Heart left ventricle (tissue), 16 donors: ENCODE measurements at places on chromosomes 2 and 18.
A peak's percentile ranks its signal among the peaks of the same experiment; 100 is the strongest.

GRCh38 chr18:57052173-57052572, 94.7 kb upstream of the BOD1L2 start:
- no peaks in the 10 kb centered on the region for H3K36me3 ChIP-seq
- H3K4me1 ChIP-seq: no peaks in the 10 kb centered on the region
- no peaks in the 10 kb centered on the region for H3K27me3 ChIP-seq
- no peak overlapping the region for H3K4me3 ChIP-seq

DNA sequence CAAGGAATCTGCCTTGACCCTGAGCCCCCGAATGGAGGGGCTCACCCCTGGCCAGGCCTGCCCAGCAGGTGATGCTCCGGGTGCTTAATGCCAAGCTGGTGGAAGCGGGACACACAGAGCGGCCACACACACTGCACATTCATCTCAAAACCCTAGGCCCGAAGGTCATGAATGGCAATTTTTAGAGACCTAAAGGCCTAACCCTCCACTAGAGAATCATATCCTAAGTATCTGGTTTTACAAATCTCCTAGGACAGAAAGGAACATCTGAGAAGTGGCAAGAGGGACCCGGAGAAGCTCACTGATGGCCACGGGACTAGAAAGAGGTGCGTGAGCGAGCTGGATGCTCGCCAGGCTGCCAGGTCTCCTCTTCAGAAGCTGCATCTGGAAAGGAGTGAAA, 38.3 kb downstream of the ST3GAL5 start:
- H3K36me3 ChIP-seq: no peaks in the 10 kb centered on the region
- H3K27ac ChIP-seq: no peak overlapping the region
- DNase-seq: no peak
- no peaks in the 10 kb centered on the region for H3K4me1 ChIP-seq
- H3K27me3 ChIP-seq: no peaks in the 10 kb centered on the region

DNA sequence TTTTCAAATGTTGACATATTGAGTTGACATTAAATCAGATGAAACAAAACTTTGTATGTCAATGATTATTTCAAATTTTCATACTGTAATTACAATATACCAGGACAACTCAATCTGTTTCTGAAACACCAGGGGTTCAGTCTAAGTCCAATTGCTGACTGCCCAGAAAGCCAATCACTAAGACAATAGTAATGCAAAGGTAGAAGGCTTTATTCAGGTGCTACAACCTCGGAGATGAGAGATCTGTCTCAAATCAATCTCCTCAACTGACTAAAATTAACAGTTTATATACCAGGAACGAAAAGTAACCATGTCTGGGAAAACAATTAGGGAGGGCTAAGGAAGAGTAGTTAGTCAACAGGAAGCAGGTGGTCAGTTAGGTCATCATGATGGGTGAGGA, 1400.4 kb downstream of the SUCLG1 start:
- no peak for DNase-seq
- H3K27me3 ChIP-seq: no peaks in the 10 kb centered on the region
- H3K27ac ChIP-seq: no peak overlapping the region

DNA sequence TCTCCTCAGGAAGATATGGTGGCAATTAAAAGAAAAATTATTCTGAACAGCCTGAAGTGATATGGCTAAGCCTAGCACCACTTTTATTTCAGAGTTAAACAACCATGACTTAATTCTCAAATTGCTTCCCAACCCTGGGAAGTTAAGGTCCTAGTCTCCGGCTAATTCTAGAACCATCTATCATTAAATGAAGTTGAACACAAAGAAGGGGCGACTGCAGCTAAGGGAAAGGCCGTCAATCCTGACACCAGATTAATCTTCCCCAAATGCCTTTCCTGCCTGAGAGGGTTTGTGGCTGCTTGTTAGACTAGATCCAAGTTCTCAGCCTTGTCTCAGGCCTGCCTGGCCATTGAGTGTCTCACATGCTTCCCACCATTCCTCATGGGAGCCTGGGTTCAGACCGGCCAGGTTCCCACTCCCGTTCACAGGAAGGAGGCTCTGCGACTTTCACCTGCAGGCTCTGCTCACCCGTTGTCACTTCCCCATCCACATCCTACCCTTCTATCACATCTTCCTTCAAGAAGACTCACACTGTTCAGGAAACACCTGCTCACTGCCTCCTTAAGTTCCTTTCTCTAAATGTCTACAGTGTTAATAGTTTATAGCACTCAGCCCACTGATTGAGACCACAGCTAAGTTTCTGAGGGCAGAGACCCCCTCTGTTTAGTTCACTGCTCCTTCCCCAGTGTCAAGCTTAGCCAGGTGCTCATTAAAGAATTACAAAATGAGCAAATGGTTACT, 282.9 kb upstream of the REV1 start:
- no peaks in the 10 kb centered on the region for H3K4me1 ChIP-seq
- no peak overlapping the region for H3K4me3 ChIP-seq
- H3K36me3 ChIP-seq: no peaks in the 10 kb centered on the region
- H3K27ac ChIP-seq: peak overlapping the region; percentile 80
- no peaks in the 10 kb centered on the region for H3K27me3 ChIP-seq

DNA sequence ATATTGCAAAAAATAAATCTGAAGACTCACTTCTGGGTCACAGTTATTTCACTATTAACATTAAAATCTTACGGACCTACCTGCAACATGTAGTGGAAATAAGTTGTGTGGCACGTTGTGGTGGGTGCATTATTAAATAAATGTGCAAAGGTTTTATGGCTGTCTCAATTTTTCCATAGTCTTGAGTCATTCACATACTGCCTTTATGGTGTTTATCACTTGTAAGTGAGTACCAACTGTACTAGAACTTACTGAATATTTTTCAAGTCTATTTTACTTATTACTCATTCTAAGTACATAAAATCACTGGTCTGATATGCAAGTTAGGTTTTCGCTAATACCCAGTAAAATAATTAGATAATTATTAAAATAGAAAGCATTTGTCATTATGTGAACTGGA, 47.6 kb upstream of the SLC30A6 start:
- H3K4me1 ChIP-seq: no peaks in the 10 kb centered on the region
- no peak overlapping the region for H3K4me3 ChIP-seq
- DNase-seq: no peak
- H3K27ac ChIP-seq: no peak overlapping the region
- H3K36me3 ChIP-seq: peaks cover 83% of the 10 kb centered on the region
